Activated CD8-positive, alpha-beta memory T cell treated with anti-CD3 and anti-CD28 coated beads for 1 hour (primary cell): ENCODE measurements at places on chromosomes 3 and 15.

GRCh38 chr3:129358177-129358771 lies 70.2 kb downstream of the EFCAB12 start:
- DNase-seq, result no peak

- peak; percentile 38 for DNase-seq
Measured at GRCh38 chr3:13648060-13649001, 99.4 kb downstream of the FBLN2 start.

GRCh38 chr3:176522436-176522835 lies 674.8 kb downstream of the TBL1XR1 start:
- no peak for DNase-seq

GRCh38 chr3:4849739-4850138 lies 129.5 kb upstream of the BHLHE40 start:
- no peak for DNase-seq

DNA sequence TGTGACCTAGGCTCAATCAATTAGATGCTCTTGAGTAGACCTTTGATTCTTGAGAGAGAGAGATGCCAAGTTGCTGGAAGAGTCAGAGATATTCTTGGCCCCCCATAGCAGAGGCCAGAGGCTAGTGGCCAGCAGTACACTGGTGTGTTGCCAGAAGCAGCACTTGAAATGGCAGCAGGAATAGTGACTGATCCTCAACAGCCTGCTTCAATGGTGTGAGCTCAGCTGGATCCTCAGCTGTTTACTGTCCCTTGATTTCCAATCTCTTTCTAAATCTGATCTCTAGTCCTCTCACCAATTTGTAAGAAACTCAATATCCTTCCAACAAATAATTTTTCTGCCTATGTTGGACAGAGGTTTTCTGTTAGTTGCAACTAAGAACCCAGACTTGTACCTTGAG lies 170.3 kb upstream of the CCDC54 start:
- DNase-seq, result no peak

DNA sequence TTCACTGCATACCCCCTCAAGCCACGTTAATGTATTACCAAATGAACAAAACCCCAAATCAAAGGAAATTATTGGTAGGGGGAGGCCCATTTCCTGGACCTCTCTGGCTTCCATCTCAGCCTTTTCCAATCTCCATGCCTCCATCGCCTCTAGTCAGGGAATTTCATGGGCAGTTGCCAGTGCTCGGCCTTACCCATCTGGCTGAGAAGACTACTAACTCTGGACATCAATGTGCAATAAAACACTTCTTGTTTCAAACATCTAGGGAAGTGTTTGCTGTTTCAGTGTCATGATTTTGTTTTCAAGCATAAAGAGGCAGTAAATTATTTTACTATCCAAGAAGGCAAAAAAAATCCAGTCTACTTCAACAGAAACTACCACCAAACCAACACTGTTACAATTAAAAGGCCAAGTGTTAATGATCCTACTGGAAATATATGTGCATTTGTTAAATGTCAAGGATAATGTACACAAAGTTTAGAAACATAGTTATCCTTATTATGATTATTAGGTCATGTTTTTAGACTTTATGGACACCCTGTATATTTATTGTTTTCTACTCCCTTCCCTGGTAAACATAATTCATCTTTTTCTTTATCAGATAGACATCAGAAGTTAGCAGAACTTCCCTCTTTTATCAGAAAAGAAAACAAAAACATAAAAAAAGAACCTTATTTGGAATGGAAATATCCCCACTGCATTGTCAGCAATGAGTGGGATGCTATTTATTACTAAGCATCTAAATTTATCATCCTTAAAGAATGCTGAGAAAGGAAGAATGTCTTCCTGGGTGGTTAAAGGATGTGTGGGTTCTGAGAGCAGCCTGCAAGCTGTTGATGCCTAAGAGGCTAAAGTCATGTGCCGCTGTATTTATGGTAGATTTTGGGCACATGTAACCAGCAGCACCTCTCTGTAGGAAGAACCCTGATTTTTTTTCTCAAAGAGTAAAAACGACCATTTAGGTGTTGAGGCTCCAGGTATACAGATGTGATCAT lies 15.2 kb downstream of the LDHAL6B start:
- no peak for DNase-seq

DNA sequence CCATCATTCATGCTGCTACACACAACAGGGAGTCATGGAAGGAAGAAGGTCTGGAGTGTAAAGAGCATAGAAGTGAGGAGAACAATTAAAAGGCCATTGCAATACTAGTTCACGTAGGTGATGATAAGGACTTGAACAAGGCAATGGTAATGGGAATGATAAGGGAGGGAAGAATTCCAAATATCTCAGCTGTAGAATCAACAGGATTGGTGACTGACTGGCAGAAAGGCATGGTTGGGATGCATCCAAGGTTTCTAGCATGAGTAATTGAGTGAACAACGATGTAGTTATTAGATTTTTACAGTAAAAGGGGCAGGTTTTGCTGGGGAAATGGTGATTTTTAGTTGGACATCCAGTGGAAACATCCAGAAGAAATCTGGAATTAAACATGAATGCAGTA lies 2.4 kb upstream of the SEC62 start:
- DNase-seq, result no peak

GRCh38 chr3:150583028-150583427 lies 20.1 kb upstream of the SELENOT start:
- no peak for DNase-seq
